ENCODE measurements at places on chromosomes 1 and 21.

GRCh38 chr1:5428351-5428750 lies 563.9 kb downstream of the NPHP4 start:
- H3K4me1 ChIP-seq: peaks cover 5% of the 10 kb centered on the region
- no peak for DNase-seq
- H3K36me3 ChIP-seq: no peaks in the 10 kb centered on the region
- no peak overlapping the region for H3K27ac ChIP-seq

GRCh38 chr1:164781972-164782371 lies 223.0 kb downstream of the PBX1 start:
- H3K27me3 ChIP-seq: no peaks in the 10 kb centered on the region
- H3K27ac ChIP-seq: no peak overlapping the region
- no peak for DNase-seq
- no peaks in the 10 kb centered on the region for H3K36me3 ChIP-seq
- no peak overlapping the region for H3K4me3 ChIP-seq

GRCh38 chr1:47161298-47162040 lies 24.2 kb downstream of the CYP4A22 start:
- H3K4me1 ChIP-seq: no peaks in the 10 kb centered on the region
- H3K27ac ChIP-seq: no peak overlapping the region
- no peaks in the 10 kb centered on the region for H3K36me3 ChIP-seq
- H3K4me3 ChIP-seq: no peak overlapping the region
- H3K27me3 ChIP-seq: peaks cover 32% of the 10 kb centered on the region

- no peak overlapping the region for H3K27ac ChIP-seq
- no peak for DNase-seq
- H3K4me1 ChIP-seq: no peaks in the 10 kb centered on the region
- no peak overlapping the region for H3K4me3 ChIP-seq
Measured at GRCh38 chr1:170303034-170303433, 157.3 kb downstream of the NTMT2 start.

GRCh38 chr1:27233667-27234048 lies 774 bp upstream of the WDTC1 start:
- peak overlapping the region; percentile 78 for H3K27ac ChIP-seq
- H3K27me3 ChIP-seq: no peaks in the 10 kb centered on the region
- peaks cover 2% of the 10 kb centered on the region for H3K36me3 ChIP-seq
- H3K4me3 ChIP-seq: peak overlapping the region; percentile 99

GRCh38 chr21:34613679-34614627 lies 960 bp downstream of the RCAN1 start:
- H3K4me3 ChIP-seq: peak overlapping the region; percentile 78
- peak; percentile 12 for DNase-seq
- no peaks in the 10 kb centered on the region for H3K27me3 ChIP-seq
- peak overlapping the region; percentile 41 for H3K27ac ChIP-seq
- H3K36me3 ChIP-seq: no peaks in the 10 kb centered on the region
- peaks cover 17% of the 10 kb centered on the region for H3K4me1 ChIP-seq

Data from activated naive CD4-positive, alpha-beta T cell treated with anti-CD3 and anti-CD28 coated beads for 36 hours (primary cell).